Iris pigment epithelial cell (primary cell): ENCODE measurements at places on chromosomes 12 and 14.

- peak; percentile 71 for DNase-seq
Observed at GRCh38 chr12:106342397-106343213, 14.9 kb upstream of the POLR3B start.

DNA sequence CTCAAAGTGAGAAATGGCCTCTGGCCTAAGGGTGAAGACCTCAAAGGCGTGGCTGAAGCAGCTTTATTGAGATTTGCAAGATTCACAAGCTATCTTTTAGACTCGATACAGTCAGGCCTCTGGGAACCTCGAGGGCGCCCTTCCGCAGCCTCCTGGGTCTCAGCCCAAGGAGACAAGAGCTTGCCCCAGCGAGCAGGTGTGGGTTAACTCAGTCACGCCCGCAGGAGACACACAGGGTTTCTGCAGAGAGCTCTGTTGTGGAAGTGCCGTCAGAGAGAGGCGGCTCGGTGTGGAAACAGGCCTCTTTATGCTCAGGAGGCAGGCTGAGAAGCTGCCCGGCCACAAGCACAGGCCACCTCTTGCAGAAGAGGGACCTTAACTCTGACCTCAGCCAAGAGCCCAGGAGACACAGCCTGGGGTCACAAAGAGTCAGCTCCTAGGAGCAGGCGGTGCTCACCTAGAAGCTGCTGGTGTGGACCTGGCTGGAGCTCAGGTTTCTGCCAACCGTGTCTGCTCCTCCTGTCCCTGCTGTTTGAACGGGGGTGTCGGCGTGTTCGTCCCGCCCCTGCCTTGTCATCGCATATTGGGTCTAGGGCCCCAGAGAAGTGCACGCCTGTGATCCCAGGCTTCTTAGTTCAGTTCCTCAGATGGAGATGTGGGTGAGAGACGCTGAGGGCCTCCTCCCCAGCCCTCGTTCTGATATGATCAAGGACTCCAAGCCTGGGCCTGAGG, 42.1 kb upstream of the FBRSL1 start:
- DNase-seq, result no peak

GRCh38 chr14:29846339-29847055, 81.2 kb downstream of the PRKD1 start:
- DNase-seq, result peak; percentile 29

- peak; percentile 64 for DNase-seq
Observed at GRCh38 chr14:38210587-38211216, 3.0 kb downstream of the SSTR1 start.

DNA sequence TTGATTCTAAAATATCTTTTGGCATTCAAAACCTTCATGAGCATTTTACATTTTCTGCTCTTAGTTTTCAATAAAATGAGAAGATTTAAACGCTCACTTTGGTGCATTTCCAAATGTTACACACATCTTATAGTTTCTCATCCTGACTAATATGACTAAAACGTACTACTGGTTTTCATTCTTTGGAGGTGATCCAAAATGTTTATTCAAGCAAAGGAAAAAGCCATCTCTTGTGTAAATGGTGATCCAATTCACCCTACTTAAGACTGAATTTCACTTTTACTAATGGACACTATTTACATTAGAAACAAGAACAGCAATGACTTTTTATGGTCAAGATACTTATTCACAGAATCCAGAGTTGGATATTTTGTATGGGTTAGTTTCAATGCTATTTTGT, 86.6 kb downstream of the KITLG start:
- DNase-seq, result peak; percentile 94

- DNase-seq, result no peak
Observed at GRCh38 chr12:31226639-31227038, 99.3 kb downstream of the SINHCAF start.

DNA sequence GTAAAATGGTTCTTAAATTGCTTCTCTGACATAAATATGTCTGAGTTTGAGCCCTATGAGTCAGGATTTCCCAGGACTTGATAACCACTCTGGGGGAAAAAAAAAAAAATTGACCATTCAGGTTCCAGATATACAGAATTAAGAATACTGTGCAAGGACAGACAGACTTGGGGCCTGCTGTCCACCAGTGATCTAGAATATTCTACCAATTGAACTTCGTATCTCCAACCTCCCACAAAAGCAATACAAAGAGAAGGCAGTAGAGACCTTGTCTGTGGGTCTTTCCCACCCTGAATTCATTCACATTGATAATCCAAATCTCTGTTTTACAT, 4.1 kb downstream of the SINHCAF start:
- DNase-seq, result peak; percentile 83

DNA sequence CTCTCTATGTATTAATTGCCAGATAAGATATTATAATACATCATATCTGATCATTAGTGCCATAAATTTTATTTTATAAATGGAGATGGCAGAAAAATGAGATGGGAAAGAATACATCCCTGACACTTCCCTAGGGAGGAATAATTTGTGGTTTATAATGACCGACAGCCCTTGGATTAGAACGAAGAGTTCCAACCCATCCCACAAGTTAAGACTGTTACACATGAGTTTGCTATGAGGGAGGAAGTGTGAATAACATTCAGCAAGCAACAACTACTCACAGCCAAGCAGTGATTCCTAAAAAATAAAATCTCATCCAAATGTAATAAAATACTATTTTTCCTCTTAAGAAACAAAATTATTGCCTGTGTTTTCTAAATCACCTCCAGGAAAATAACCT, 299.0 kb downstream of the CCDC91 start:
- peak; percentile 62 for DNase-seq

GRCh38 chr12:75481013-75481705, 604 bp downstream of the GLIPR1 start:
- peak; percentile 28 for DNase-seq

- no peak for DNase-seq
Observed at GRCh38 chr12:114895081-114895480, 211.1 kb upstream of the TBX3 start.

DNA sequence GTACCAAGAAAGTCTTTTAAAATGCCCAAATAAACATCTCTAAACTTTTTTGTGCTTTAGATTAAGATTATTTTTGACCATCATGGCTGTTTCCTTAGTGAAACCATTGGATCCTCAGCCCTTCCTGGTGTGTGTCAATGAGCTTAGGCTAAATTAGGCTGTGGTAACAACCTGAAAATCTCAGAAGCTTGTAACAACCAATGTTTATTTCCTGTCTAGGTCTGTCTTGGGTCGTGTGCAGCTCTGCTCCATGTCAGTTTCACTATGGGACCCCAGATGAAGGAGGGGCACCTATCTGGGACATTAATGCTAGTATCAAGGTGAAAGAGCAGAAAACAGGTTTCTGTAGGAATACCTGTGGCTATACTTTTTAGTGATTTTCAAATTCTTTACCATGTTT, 49.9 kb downstream of the KCNMB4 start:
- no peak for DNase-seq

DNA sequence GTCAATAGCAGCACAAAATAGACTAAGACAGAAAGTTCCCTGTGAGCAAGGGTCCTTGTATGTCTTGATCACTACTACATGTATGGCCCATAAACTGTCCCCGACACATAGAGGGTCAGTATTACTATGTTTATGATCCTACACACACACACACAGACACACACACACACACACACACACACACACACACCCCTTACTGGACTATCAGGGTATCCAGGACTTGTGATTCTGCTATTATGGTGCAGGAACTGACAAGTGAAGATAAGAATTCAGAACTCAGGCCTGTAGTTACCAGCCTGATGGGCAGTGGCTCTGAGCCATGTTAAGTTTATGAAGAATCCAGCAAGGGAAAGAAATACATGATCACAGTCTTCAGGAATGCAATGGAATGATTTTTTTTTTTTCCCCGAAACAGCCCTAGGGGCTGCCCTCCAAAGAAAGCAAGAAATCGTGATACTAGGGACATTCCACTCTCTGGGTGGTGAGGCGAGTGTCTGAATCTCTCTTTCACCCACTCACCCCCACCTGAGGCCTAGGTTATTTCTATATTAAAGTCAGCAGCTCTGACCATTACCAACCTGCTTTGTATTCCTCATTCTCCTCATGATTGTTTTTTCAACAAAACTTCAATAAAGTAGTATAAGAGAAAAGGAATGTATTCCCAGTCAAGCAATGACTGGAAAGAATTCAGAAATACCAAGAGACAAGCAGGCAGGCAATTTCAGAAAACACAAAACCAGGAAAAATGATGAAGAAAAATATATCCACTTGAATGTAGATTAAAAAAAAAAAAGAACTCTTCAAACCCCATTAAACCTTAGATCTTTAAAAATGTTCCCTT, 105.8 kb downstream of the AVPR1A start:
- DNase-seq, result peak; percentile 72

DNA sequence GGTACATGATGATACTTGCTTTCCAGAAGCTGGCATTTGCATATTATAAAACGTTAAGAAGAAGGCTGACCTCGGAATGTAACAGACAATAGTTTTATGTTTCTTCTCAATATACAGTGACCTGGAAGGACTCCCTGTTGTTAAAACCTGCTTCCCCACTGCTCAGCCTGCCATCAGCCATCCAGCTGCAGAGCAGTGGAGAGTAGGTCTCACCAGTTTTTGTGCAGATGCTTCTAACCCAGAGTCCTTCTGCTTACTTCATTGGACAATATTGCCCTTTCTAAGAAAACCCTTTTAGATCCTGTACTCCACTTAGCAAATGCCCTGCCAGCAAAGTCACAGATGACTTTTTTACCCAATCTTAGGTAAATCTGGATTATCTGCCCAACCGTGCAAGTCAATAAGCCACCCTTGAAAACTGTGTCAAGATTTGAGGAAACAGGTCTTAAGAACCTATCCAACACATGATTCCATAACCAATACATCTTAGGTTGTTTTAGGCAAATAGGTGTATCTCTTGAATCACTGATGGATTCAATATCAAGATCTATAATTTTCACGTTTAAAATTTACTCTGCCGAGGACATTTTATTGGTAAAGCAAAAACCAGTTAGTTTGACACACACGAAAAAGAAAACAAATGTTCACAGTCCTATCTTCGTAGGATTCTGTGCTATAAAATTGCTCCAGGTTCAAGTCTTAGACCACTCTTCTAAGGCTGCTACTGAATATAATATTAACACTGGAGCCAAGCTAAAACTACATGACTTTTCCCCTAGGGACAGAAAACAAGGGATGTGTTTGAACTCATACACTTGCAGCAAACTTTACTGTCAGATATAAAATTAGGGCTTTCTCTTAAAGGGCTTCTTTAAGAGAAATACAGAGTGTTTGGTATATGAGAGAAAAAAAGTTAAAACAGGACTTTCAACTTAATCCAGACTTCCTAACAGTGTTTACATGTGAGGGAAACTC, 5.7 kb downstream of the PHLDA1 start:
- DNase-seq, result no peak

GRCh38 chr12:107536613-107537012, 149.0 kb upstream of the PWP1 start:
- no peak for DNase-seq

DNA sequence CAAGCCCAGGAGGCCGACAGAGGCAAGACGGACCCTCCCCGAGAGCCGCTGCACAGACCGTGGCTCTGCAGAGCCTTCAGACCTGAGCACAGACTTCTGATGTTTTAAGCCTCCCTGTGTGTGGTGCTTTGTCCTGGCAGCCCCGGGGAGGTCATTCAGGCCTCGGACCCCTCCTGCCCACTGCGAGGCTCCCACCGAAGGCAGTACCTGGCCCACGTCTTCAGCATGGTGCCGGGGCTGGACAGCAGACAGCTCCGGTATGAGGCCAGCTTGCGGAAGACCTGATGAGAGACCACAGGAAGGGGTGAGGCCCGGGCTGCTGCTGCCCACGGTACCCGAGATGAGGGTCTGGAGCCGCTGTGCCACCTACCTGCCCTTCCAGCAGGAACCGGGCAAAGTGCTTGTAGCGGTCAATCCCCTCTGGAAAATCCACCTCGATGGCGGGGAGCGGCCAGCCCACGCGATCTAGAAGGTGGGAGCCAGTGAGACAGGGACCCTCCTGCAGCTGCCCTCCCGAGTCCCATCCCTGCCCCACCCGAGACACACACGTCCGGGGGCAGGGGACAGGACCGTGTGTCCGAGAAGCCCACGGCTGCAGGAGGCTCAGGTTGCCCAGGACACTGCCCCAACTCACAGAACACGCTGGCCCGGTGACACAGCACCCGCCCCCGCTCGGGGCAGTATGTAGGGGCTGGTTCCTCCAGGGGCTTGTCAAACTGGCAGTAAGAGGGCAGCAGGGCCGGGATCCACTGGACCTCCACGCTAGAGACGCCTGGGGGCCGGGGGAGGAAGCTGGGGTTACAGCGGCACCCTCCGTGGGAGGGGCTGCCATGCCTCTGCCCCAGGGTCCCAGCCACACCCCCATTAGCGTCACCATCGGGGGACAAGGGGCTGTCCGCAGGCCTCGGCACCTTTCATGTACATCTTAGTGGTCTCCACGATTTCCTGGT, 35.6 kb upstream of the UBC start:
- no peak for DNase-seq
